ENCODE measurements at places on chromosomes 3 and 15.

- no peak overlapping the region for H3K27ac ChIP-seq
- H3K4me3 ChIP-seq: no peak overlapping the region
- no peaks in the 10 kb centered on the region for H3K4me1 ChIP-seq
- no peaks in the 10 kb centered on the region for H3K36me3 ChIP-seq
- H3K27me3 ChIP-seq: no peaks in the 10 kb centered on the region
- no peak for DNase-seq
Observed at GRCh38 chr3:97235611-97236315, 421.4 kb downstream of the EPHA6 start.

DNA sequence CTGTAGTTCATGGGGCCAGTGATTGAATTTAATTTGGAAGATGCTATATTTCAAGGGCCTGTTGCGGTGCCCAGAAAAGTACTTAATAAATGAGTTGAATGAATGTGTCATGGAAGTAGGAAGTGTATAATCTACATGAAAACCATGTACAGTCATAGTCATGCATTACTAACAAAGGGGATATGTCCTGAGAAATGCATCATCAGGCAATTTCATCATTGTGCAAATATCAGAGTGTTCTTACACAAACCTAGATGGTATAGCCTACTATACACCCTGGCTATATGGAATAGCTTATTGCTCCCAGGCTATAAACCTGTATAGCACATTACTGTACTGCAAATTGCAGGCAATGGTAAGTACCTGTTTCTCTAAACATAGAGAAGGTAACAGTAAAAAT lies 10.7 kb upstream of the MYO5C start:
- H3K4me3 ChIP-seq: no peak overlapping the region
- peaks cover 12% of the 10 kb centered on the region for H3K36me3 ChIP-seq
- H3K27ac ChIP-seq: no peak overlapping the region
- no peaks in the 10 kb centered on the region for H3K27me3 ChIP-seq
- no peak for DNase-seq
- H3K4me1 ChIP-seq: no peaks in the 10 kb centered on the region

DNA sequence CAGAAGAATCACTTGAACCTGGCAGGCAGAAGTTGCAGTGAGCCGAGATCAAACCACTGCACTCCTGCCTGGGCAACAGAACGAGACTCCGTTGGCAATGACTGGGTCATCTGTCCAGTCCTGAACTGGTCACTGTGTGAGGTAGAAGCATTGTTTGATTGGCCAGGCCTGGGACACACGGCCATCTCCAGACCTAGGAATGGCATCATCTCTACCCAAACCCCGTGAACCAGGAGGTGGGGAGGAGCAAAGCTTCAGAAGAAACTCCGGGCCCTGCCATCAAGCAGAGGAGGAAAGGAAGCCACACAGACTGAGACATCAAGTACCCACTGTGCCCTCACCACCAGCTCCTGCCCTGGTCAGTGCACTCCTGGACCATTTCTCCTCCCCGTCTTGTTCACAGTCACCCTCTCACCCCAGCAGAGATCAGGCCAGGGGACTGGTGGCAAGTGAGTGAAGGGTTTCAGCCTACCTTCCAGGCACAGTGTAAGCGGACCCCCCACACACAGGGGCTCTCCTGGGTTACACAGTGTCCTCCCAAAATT lies 31.6 kb downstream of the GOLGA6L2 start:
- H3K4me1 ChIP-seq: no peaks in the 10 kb centered on the region
- no peak overlapping the region for H3K4me3 ChIP-seq
- H3K36me3 ChIP-seq: no peaks in the 10 kb centered on the region
- DNase-seq: no peak

DNA sequence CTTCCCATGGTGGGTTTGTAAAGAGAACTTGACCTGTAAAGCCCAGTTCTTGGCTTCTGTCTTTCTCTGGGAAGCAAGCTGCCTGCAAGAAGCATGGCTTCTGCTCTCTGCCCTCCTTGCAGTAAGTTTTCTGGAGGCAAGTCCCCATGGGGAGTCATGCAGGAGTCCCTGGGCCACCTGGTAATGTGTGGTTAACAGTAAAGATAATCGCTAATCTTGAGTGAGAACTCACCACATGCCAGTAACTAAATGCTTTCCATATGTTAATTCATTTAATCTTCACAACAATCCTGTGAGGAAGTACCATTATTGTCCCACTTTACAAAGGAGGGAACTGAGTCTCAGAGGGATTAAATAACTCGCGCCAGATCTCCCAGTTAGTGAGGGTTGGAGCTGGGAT lies 4.2 kb downstream of the CAPN3 start:
- no peak for DNase-seq
- H3K4me3 ChIP-seq: peak overlapping the region; percentile 76
- peaks cover 24% of the 10 kb centered on the region for H3K36me3 ChIP-seq
- peak overlapping the region; percentile 97 for H3K27ac ChIP-seq
- no peaks in the 10 kb centered on the region for H3K27me3 ChIP-seq

DNA sequence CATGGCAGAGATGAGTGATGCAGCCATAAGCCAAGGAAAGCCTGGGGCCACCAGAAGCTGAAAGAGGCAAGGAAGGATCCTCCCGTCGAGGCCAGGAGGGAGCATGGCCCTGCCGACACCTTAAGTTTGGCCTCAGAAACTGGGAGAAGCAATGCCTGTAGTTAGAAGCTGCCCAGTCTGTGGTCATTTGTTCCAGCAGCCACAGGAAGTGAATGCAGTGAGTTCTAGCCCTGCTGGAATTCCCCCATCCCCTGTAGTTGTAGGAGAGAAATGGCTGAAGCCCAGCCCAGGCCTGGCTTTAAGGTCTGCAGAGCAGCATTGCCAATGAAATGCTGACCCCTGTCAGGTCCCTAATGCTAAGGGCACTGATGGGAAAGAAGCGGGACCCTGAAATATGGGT lies 12.2 kb upstream of the CHSY1 start:
- no peak overlapping the region for H3K27ac ChIP-seq
- no peak overlapping the region for H3K4me3 ChIP-seq
- DNase-seq: no peak

- H3K4me3 ChIP-seq: no peak overlapping the region
- no peaks in the 10 kb centered on the region for H3K36me3 ChIP-seq
- H3K27ac ChIP-seq: no peak overlapping the region
- H3K27me3 ChIP-seq: no peaks in the 10 kb centered on the region
Observed at GRCh38 chr15:54226455-54226854, 248.2 kb downstream of the UNC13C start.
